Renal cortex interstitium (tissue), 15 donors: ENCODE measurements at places on chromosomes 13 and 19.

- DNase-seq: no peak
Observed at GRCh38 chr13:40517486-40518480, 148.7 kb downstream of the FOXO1 start.

DNA sequence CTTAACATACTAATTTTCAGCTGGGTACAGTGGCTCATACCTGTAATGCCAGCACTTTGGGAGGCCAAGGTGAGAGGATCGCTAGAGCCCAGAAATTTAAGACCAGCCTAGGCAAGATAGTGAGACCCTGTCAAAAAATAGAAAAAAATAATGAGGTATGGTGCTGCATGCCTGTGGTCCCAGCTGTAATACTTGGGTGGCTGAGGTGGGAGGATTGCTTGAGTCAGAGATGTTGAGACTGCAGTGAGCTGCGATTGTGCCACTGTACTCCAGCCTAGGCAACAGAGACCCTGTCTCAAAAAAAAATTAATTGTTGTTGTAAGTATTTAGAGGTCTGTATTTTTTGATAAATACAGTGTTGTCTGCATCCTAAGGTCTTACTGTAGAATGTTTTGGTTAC is 66.8 kb downstream of the FNDC3A start:
- DNase-seq: no peak

- no peak for DNase-seq
Observed at GRCh38 chr13:66689037-66689619, 541.0 kb downstream of the PCDH9 start.

GRCh38 chr19:22619932-22620331 is 14.2 kb upstream of the ZNF492 start:
- no peak for DNase-seq

GRCh38 chr19:56105090-56105701 is 15.9 kb downstream of the ZNF787 start:
- peak; percentile 71 for DNase-seq

- peak; percentile 78 for DNase-seq
Observed at GRCh38 chr13:110869805-110870706, 44.8 kb downstream of the ANKRD10 start.

DNA sequence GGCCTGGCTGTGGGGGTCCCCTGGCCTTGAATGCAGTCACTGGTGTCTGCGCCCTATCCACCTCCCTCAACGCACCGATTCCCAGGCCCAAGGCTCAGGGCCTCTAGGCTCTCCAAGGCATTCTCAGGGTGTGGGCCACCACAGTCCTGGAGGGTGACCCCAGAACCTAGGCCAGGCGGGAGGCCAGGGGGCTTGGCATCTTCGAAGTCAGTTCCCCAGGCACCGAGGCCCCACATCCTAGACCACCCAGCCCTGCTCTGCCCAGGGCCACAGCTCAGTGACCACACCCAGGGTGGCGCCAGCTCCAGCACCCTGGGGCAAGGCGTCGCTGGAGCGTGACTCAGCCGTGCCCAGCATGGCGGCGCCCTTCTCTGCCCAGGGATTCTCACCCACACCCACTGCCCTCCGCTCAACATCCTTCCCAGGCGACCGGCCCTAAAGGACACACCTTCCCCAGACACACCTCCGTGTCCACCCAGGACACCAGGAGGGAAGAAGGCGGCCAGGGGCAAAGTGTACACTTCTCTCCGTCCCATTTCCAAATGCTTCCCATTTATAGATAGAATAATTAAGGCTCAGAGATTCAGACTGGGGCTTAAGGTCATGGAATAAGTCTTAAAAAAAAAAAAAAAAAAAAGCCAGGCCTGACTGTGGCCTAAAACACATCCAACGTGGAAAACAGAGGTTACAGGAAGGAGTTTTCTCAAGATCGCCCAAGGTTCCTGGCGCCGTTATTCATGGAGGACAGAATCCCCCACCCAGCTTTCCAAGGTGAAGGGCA is 36.4 kb upstream of the NANOS3 start:
- DNase-seq: no peak

GRCh38 chr19:49338691-49339300 is 3.6 kb downstream of the CD37 start:
- no peak for DNase-seq

DNA sequence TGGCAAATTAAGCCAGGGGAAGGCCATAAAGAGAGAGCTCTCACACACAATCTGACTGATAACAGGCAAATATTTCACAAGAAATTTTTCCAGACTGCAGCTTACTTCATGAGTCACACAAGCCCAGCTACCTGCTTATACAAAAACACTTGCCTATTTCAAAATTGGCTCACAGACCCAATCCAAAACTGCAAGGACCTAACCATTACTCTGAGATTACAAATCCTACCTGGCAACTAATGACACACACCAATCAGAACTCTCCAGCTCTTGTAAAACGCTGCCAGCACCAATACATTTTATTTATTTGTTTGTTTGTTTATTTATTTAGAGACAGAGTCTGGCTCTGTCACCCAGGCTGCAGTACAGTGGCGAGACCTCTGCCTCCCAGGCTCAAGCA is 18.1 kb upstream of the ZFP82 start:
- DNase-seq: no peak

DNA sequence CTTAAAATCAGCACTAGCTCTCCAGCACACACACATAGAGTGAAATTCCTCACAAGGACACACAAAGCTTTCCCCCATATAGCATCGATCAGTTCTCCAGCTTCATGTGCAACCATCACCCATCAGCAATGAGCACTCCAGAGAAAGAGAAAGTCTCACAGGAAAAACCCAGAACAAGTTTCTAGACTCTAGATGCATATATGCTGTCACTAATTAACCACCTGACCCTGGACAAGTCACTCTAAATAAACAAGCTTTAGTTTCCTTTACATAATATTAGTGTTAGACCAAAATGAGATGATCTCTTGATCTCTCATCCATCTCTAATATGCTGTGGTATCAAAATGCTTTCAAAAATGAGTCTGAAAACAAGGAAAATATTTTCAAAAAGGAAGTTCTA is 81.2 kb downstream of the TBC1D4 start:
- no peak for DNase-seq

GRCh38 chr19:4910594-4911281 is 1.4 kb downstream of the UHRF1 start:
- DNase-seq: no peak

- no peak for DNase-seq
Observed at GRCh38 chr13:28338006-28338574, 156.8 kb downstream of the FLT1 start.

DNA sequence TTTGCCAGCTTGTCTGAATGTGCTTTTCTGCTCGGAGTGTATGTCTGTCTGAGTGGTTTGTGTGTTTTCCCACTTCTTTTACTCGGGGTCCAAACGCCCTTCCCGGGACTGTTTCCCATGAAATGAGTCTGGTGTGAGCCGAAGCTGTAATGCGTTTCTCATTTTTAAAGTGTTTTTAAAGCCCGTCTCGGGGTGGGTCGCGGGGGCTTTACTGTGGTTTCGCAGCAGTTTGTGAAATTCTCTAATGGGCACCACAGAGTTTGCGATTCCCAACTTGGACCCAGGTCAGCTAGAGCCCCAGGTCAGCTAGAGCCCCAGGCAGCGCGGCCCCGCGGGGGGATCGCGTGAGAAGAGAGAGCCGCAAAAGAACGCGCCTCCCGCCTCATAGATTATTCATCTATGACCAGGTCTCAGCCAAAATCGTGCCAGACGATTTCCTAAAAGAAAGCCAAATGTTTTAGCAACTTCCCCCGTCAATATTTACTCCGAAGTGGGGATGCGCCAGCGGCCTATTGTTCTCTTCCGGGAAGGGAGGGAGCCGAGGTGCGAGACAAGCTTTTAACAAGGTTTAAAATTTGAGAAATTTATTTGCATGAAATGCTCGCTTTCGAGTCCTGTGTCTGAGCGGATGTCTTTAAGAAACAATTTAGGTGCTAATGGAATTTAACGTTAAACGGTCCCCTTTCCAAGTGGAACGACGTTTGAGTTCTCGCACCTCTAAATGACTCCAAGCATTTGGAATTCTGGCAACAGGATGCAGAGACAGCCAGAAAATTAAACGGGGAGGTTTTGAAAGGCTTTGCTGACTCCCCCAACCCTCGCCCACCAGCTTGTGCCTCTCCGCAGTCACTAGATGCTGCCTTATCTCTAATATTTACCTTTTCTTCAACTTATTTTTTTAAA is 2.2 kb downstream of the ZIC2 start:
- DNase-seq: no peak

DNA sequence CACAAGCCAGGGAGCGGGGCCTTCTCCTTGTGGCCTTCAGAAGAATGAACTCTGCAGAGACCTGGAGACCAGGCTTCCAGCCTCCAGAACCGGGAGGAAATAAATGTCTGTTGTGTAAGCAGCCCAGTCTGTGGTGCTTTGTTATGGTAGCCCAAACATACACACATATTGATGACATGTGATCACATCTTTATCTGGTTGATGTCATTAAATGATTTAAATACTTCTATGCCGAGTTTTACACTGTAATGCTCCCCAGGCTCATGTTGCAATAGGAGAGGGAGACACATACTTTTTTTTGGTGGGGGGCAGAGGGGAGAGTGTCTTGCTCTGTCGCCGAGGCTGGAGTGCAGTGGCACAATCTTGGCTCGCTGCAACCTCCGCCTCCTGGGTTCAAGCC is 188.0 kb upstream of the IRS2 start:
- no peak for DNase-seq

DNA sequence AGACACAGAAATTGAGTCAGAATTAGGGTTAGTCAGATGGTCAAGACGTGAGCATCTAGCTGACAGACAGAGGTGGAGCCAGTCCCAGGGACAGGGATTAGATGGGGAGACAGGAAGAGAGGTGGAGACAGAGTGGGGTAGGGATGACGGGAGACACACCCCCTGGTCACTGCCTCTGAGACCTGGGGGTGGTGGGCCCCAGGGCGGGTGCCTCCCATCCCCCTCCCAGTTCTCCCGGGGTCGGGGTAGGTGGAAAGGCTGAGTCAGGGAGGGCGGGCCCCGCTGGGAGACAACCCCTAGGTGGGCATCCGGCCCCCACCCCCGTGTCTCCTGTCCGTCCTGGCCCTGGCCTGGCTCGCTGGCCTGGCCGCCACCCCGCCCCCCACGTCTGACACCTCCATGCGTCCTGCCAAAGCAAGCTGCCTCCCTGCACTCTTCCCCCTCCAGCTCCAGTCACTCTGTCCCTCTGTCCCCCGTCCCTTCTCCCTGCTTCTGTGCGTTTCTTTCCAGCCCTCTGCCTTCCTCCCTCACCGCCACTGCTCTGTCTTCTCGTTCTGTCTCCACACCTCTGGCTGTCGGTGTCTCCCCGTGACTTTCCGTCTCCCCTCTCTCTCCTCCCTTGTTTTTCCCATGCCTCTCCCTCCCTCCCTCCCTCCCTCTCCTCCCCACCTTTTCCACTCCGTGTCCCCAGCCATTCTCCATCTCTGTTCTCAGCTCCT is 15.1 kb downstream of the CCDC97 start:
- DNase-seq: no peak

GRCh38 chr13:76210262-76210661 is 574.1 kb downstream of the LMO7 start:
- DNase-seq: no peak

- no peak for DNase-seq
Observed at GRCh38 chr13:110503037-110503901, 58.3 kb downstream of the RAB20 start.

DNA sequence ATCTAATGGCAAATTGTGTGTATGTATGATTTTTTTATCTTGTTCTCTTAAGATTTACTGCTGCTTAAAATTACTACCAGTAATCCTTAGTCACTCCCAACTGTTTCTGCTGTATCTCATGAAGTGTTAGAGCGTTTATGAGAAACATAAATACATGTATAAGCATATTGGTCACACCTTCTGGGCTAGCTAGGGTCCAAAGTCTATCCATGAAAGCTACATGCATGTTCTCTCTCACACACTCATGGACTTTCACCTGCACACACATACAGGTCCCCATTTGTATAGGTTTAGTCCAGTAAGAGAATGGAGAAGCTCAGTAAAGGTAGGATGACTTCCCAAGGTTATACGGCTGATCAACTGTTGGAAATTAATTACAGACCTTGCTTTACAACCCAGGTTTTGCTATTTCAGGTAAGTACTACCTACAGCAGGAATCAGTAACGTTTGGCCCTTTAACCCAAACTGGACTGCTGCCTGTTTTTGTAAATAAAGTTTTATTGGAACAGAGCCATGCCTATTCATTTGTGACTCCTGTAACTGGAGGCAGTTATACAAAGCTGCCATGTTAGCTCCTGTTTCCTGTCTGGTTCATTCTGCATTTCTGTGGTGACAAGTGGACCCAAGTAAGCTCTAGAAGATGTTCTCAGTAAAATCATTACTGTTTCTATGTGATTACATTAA is 15.3 kb downstream of the METTL21C start:
- DNase-seq: no peak

DNA sequence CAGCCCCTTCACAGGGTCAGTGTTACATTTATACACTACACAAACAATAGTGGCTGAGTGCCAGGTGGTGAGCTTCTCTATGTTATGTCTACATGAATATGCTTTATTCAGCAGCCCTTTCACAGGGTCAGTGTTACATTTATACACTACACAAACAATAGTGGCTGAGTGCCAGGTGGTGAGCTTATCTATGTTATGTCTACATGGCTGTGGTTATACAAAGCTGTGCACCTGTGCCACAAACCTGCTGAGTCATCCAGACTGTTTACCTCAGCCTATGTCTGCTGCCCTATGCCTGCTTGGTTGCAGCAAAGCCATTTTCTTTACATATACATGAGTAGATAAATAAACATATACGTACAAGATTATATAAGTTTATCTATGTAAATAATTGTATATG is 76.5 kb downstream of the ZNF726 start:
- DNase-seq: no peak

GRCh38 chr19:664913-665443 is 2.0 kb upstream of the RNF126 start:
- DNase-seq: peak; percentile 74

- DNase-seq: no peak
Observed at GRCh38 chr13:51614350-51614786, 30.1 kb downstream of the WDFY2 start.

GRCh38 chr13:42762917-42763316 is 18.5 kb upstream of the FAM216B start:
- no peak for DNase-seq

GRCh38 chr13:107838588-107839161 is 376.7 kb downstream of the LIG4 start:
- no peak for DNase-seq

GRCh38 chr19:2796659-2797266 is 11.5 kb downstream of the THOP1 start:
- DNase-seq: no peak

- DNase-seq: no peak
Observed at GRCh38 chr19:48392860-48393558, 459 bp upstream of the GRIN2D start.

DNA sequence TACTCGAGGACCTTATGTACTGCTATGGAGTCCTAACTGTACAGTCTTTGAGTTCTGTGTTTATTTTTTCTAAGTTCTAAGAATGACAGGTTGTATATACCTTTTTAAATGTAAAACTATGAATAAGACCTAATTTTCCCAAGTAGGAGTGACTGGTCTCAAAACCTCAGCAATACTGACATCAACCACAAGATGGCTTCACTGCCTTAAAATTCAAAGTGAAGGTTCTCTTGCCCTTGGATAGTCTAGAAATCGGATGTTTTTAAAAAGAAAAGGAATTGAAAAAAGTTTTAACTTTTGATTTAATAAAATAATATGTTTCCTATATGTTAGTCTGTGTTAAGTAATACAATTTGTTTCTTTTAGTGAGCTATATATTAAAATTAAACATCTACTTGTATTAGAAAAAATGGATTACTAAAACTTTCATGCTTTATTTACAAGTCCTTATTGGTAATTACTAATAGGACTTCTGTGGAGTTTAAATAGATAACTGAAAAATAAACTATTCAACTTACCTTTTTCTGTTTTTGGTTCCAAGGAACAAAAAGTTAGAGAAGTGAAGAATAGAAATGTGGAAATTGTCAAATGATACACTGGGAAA is 52.0 kb downstream of the TDRD3 start:
- peak; percentile 26 for DNase-seq

- DNase-seq: no peak
Observed at GRCh38 chr19:31270897-31271296, 78.3 kb downstream of the TSHZ3 start.
